ENCODE measurements at places on chromosomes 7 and 10.
A peak's percentile ranks its signal among the peaks of the same experiment; 100 is the strongest.

DNA sequence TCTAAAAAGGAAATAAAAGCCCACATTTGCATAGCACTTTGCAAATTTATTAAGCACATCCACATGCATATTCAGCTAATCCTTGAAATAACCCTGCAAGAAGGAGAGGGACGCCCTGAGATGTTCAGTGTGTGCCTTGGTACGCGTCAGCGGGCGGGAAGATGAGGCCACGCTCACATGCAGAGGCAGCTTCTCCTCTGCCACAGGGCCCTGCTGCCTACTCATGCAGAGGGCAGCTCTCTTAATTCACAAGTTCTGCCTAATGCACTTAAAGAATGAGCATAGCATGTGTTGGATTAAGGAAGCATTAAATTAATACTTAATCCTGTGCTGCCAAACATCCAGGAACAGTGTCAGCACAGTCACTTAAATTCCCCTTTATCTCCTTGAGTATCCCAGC lies 132.3 kb downstream of the HECW1 start:
- no peak for DNase-seq

DNA sequence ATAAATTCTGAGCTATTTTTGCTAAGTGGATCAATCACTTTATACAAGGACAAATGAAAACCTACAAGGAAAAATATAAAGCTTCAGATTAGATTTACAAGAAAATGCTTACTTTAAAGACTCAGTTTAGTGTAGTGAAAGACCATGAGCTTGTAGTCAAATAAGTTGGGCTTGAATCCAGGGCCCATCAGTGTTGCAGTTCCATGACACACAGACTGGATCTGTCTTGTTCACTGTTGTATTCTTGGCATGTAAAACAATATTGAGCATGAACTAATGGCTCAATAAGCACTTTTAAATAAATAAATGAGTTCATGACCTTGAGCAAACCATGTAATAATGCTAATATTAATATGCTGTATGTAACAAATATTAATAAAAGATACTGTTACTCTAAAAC lies 164.6 kb upstream of the KCND2 start:
- DNase-seq = no peak

DNA sequence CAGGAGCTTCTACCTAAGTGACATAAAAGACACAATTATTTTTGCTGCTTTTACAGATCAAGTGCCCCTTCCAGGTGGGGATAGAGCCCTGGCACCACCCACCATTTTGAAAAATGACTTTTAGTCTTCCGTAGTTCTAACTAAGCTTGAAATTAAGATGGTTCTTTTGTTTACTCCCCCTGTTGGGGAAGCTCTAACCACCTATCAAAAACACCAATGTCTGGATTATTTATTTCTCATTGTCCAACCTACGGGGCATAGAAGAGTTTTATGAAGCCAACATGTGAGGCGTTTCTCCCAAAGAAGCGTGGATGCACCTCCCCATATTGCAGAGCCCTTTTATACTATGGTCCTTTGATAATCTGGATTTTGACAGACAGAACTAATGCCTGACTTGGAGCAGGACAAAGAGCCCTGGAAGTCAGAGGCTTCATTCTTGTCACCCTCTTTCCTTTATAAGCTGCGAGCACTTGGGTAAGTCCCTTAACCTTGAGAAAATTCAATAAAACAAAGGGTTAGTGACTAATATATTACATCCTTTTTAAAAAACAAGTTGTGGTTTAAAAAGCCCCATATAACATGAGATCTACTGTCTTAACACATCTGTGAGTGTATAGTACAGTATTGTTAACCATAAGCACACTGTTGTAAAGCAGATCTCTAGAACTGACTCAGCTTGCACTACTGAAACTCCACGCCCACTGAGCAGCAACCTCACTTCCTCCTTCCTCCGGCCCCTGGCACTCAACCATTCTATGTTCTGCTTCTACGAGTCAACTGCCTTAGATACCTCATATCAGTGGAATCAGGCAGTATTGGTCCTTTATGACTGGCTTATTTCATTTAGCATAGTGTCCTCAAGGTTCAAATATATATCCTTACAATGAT lies 67.5 kb downstream of the ATXN7L1 start:
- DNase-seq = peak; percentile 60

- no peak for DNase-seq
These were observed 38.5 kb downstream of the GRID1 start for GRCh38 chr10:86327954-86328725.

DNA sequence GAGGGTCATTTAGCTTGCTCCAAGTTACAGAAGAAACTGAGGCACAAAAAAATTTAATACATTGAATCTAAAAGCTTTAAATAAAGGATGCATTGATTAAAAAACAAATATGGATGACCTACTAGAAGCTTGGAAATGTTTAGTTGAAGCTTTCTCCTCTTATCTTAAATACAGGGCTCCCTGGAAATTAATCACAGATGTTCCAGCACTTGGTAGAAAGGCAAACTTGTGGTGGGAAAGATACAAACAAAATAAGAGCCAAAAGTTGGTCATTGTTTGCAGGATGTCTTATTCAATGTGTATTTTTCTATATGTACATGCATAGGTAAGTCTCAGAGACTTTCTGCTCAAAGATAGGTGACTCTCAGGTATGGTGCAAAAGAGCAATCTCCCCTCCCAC lies 40.7 kb upstream of the LYZL1 start:
- DNase-seq = no peak

DNA sequence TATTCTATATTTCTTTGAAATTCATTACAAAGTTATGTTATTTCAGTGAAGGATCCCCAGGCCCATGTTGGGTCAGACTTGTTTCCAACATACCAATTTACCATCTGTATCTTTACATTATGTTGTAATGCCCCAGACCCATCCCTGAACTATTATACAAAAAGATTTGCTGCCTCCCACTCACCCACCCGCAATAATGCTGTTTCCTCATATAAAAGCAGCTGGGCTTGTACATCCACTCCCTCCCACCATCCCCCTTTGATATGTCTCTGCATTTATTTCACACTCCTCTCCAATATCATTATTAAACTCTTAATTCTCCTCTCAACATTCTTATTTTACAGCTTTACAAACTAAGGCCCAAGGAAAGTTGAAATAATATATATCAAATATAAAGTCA lies 153.7 kb downstream of the DOCK4 start:
- DNase-seq = no peak

DNA sequence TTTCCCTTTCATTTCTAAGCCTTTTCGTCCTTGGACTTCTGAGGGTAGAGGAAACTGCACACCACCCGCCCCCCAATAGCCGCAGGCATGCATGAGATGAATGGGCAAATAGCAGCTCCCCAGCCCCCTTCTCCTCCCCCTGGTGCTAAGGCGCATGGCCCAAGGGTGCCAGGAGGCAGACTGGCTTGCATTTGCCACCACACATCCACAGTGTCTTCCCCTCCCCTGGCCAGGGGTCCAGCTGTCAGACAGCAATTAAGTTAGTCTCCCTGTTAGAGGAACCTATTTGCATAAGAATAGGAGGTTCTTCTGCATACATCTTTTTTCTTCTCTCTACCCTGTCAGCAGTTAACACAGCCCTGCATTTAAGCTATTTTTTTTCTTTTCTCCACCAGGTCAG lies 20.2 kb downstream of the TOMM7 start:
- DNase-seq = no peak

- no peak for DNase-seq
These were observed 52.6 kb downstream of the INPP5A start for GRCh38 chr10:132590094-132590751.

GRCh38 chr10:515674-516073 lies 173.8 kb downstream of the DIP2C start:
- DNase-seq = no peak

- no peak for DNase-seq
These were observed 12.5 kb downstream of the GDI2 start for GRCh38 chr10:5800782-5801181.

- no peak for DNase-seq
These were observed 305.8 kb upstream of the NEBL start for GRCh38 chr10:21202776-21203462.

DNA sequence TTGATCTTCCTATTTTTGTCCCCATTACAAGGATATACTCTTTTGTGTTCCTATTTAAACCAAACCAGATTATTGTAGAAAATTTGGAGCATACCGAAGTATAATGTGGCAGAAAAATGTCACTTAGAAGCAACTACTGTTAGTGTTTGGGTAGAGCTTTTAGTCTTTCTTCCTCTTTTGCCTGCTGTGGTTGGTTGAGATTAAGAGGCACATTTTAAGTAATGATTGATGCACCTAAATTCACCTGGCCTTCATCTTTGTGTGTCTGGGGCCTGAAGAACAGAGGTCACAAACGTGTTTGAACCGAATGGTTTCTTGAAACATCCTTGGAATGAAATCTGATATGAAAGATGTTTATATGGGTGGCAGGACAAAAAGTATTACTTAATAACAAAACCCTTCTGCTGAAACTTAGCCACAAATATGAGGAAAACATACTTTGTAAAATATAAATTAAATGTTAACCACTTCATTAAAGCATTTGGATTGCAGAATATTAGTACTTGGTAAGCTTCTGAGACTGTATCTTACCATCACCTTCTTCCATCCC lies 2.6 kb downstream of the BPGM start:
- DNase-seq = no peak

DNA sequence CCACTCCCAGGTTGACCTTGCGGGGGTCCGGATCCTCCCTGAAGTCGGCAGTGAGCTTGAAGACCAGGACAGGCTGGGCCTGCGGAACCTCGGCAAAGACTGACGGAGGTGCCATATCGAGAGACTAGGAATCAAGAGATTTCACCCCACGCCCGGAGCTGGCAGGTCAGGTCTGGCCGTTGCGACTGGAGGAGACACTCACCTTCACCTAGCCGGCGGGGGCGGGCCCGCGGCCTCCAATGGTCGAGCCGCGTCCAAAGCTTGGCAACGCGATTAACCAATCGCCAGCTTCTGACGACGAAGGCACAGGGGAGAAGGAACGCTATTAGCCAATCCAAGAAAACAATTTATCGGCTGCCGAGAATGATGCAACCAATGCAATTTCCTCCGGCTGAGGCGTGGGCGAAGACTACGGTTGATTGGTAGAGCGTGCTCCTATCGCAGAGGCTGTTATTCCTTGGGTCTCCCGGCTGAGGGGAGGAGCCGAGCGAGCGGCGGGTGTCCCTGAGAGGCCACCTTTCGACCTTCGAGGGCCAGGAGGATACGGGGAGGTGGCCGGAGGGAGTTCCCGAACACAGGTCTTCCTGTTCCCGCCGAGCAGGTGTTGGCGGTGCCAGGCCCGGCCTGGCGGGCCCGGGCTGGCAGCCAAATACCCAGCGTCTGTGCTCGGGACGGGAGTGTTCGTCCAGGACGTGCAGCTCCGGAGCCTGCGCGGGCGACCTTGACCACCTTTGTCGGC lies at the start of gene GOT1:
TSS of gene GOT1 (minus strand) at position 174 of the 739 bp plus-strand sequence. CDS start at position 115, 59 bp downstream.
- DNase-seq = peak; percentile 95

- no peak for DNase-seq
These were observed 12.2 kb upstream of the AHCYL2 start for GRCh38 chr7:129212596-129212995.

- no peak for DNase-seq
These were observed 516.4 kb downstream of the DNAJB6 start for GRCh38 chr7:157853076-157853788.

DNA sequence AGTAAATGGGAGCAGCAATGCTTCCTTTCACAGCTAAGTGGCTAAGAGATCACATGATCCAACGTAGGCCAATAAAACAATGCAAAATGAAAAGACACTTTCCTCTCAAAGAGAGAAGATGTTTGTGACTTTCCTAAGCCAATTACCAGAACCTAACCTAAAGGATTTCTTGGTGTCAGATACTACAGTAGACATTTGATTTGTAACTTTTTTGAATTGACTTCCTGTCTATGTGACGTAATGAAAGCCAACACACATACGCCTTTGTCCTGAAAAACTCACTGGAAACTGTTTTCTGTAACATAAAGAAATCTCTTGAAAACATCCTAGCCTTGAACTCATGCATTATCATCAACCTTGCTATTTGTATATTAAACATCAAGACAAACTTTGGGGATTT lies 417.1 kb downstream of the GPAM start:
- no peak for DNase-seq

DNA sequence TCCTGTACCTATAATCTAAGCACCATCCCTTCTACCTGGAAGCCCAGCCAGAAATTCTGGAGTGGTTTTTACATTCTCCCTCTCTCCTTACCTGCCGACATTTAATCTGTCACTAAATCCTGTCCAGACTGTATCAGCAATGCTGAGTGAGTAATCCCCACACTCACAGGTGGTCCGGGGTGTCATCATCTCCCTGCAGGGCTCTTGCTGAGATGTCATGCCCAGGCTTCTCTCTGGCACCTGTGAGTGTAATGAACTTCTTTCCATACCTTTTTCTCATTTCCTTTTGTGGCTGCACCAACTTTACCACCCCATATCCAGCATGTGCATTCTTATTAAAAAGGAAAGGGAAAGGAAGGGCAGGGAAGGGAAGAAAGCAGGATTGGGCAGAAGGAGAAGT lies 355.2 kb downstream of the CCSER2 start:
- DNase-seq = no peak

DNA sequence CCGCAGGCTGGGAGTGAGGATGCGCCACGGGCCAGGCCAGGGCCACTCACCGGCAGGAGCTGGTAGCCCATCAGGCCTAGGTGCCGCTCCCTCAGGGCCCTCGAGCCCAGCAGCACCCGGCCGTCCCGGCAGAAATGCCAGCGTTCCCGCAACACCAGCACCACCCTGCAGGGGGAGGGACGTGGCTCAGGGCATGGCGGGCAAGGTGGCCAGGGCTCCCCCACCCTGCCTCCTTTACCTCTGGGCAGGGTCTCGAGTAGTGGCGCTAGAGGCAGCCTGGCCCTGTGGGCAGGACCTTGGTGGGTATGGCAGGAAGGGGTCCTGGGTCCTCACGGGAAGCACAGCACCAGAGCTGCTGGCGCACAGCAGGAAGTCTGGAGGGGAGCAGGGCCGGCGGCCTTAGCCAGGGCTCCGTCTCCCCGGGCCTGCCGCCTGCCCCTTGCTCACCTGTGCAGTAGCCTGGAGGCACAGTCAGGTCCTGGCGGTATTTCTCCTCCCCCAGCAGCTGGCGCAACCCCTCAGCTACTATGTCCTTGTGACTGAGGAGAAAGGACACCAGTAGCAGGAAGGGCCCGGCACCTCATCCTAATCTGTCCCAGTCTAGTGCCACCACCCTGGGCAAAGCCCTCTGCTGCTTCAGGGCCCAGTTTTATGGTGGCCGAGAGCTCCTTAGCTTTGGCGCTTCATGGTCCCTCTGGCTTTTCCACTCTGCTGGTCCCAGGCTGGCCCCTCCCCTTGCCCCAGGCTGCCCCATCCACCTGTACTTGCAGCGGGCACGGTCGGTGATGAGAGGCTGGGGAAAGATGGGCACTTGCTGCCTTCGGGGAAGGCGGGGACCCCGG lies 3.5 kb downstream of the FASTK start:
- DNase-seq = no peak

- no peak for DNase-seq
These were observed 145.4 kb downstream of the PIP4K2A start for GRCh38 chr10:22568928-22569327.

GRCh38 chr10:60281331-60281730 lies 108.3 kb downstream of the ANK3 start:
- no peak for DNase-seq
